ENCODE measurements at places on chromosomes 5 and 9. TPM values are rescaled to one million over a fixed set of nuclear protein-coding genes. Genes with fewer than 3 reads are reported as not detected.

The TMEM174 gene
- total RNA-seq, result not detected

DNA sequence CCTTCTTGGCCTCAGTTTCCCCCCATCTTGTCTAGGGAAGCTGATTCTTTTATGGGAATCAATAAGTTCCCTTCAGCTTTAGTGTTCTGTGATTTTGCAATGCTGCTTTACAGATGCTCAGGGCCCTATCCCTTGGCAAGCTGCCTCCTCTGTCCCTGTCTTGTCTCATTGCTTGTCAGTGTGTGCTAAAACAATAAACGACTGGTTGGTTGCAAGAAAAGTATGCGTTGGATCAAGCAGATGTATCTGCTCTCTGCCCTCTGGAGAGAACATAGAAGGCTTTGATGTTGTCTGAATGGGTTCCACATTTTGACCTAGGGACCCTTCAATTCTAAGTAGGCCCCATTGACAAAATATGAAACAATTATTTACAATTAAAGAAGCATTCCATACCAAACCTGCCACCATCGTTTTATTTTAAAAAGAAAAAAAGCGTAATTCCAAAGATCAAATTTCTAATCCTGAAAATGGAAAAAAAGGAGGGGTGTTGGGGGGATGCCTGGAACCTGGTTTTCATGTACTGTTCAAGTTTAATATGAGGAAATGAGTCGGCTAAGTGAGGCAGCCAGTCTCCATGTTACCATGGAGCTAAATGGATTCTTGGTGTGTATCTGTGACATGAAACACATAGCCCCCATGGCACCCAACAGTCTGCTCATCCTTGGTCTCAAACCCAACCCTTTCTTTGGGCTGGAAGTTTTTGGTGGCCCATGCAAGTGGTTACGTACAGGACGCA, 31.2 kb upstream of the TARS1 start:
- DNase-seq, result no peak

The DTWD2 gene
- total RNA-seq, result 10.6 TPM

The IL33 gene
- total RNA-seq, result not detected
